ENCODE measurements at places on chromosomes 1 and 21.

DNA sequence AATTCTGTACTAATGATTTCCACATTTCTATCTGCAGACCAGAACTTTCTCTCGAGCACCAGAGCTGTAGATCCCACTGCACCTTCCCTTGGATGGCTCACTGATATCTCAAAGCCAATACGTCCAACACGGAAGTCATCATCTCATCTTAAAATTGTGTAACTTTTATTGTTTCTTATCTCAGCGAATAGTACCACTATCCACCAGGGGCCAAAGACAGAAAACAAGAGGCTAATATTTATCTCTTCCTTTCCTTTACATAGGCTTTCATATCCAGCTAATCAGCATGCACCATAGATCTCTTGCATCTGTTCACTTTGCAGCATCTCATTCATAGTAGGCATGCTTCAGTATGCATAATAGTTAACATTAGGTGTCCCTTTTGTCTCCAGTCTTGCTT is 303.6 kb downstream of the PTPRC start:
- no peak for DNase-seq

DNA sequence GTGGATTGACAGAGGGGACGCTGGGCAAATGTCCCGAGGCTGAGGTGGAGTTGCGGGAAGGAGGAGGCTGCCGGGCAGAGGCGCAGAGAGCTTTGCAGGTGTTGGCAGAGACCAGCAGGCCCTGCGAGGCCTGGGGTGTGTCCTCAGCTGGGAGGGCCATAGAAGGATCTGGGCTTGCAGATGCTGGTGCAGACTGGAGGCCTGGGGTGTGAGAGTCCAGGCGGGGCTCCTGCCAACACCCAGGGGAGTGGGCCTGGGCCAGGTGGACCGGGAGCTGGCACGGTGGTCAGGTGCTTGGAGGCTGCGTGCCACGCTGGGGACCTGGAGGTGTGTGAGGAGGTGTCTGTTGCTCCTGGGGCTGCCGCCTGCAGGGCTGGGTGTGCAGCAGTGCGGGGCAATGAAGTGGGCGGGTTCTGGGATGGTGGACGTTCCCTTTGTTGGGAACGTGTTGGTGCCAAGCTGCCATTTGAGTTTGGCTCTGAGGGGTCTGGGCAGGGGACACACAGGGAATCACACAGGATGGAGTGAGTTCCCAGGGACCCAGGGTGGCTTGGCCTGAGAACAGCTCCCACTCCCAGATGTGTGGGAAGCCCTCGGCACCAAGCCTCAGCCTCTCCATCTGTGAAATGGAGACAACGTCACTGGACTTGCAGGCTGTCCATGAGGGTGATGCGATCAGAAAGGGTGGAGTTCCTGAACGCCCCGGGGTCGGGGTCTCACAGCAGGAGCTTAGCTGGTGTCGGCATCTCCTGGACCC is 39.9 kb upstream of the POFUT2 start:
- no peak for DNase-seq

GRCh38 chr21:40335704-40336103 is 468.5 kb downstream of the PCP4 start:
- DNase-seq: no peak

- DNase-seq: peak; percentile 45
Measured at GRCh38 chr1:213244664-213245091, 193.6 kb downstream of the RPS6KC1 start.

DNA sequence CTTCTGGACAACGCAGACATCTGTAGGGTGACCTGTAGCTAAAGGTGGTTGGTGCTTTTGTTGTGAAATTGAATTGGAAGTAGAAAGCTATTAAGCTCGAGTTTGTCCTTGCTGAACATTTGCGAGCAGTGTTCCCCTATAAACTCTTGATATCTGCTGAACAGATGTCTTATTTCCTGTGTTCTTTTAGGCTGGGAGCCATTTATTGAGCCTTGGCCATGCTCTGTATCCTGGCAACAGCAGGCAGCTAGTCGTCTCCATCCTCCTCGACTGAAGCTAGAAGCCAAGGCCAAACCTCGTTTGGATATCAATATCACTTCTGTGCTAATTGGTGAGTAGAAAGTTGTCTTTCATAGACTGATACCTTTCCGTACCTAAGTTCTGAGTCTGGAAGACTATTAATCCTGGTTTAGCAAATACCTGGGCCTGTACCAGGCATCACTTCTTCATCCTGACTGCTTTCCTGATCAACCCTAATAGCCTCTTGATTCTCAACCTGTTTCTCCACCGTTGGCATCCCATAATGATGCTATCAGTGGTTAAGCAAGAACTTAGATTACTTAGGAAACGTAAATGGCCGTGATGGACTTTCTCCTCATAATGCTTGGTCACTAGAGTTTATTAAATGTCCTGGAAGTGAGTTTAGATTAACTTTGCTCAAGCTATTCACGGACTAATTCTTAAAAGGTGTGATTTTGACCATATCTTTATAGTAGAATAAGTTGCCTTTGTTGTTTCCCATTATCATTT is 103.4 kb downstream of the VPS13D start:
- no peak for DNase-seq

DNA sequence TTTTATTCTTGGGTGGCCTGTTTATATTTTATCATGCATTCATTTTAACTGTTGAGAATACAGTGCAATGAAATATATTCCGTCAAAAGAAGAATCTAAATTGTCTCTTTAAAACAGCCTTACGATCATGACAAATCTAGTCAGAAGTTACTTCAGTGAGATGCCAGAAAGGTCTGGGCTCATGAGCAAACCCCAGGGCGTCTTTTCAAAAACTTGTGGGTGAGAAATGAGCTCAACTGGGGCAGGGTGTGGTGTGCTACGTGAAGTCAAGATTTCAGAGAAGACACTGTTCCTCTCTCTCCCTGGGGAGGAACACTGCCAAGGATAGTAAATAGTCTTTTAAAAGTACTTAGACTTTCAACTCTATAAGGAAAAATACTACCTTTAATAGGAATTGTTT is 13.4 kb upstream of the UAP1 start:
- DNase-seq: no peak

DNA sequence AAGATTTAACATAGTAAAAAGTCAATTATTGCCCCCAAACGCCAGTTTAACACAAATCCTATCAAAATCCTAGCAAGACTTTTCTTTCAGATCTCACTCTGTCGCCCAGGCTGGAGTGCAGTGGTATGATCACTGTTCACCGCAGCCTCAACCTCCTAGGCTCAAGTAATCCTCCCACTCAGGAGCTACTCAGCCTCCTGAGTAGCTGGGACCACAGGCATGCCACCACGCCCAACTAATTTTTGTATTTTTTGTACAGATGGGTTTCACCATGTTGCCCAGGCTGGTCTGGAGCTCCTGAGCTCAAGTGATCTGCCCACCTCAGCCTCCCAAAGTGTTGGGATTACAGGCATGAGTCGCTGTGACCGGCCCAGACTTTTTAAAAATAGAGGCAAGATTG is 4.8 kb downstream of the SNIP1 start:
- DNase-seq: no peak

DNA sequence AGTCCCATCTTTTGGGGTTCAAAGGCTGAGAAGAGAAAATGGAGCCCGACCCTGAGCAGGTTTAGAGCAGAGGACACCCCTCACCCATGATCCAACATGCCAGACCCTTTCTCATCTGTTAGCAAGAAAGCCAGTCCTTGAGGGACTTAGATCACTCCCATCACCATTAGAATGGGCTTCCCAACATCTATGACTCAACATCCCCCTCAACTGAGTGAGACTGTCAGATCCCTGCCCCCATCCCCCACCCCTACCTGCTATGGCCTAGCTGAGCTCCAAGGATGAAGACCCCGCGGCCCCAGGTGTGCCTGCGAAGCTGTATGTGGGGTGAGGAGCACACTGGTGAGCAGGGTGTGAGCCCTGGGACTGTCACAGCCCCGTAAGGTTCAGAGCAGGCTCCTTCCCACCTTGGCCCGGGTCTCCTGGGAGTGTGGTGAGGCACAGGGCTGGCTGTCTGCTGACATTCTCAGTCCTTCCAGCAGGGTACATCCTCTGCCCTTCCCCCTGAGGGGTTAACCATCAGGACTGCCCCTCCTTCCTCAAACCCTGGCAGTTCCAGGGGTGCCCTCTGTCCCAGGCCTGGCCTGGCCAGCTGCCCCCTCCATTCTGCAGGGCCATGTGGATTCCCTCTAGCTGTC is 21.4 kb upstream of the BLACAT1 start:
- DNase-seq: no peak

DNA sequence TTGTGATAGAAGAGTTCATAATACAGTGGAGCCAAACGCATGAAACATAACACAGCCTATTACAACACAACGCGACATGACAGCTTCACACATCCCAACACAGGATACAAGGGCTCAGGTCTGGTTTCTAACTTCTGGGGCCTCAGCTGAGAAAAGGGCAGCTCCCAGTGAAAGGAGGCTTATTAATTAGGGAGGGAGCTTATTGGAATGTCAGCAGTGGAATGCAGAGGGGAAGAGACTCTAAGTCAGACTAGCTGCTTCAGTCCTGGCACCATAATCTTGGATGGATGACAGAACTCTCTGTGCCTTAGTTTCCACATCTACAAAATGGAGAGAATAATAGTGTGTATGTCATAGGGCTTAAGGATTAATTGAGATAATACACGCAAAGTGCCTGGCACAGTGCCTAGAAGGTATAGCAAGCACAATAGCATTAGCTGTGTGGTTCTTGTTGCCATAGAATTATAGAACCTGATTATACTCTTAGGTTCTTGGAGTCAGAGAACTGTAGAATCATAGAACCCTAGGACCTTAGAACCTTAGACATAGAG is 22.7 kb upstream of the SLC2A1 start:
- DNase-seq: no peak

DNA sequence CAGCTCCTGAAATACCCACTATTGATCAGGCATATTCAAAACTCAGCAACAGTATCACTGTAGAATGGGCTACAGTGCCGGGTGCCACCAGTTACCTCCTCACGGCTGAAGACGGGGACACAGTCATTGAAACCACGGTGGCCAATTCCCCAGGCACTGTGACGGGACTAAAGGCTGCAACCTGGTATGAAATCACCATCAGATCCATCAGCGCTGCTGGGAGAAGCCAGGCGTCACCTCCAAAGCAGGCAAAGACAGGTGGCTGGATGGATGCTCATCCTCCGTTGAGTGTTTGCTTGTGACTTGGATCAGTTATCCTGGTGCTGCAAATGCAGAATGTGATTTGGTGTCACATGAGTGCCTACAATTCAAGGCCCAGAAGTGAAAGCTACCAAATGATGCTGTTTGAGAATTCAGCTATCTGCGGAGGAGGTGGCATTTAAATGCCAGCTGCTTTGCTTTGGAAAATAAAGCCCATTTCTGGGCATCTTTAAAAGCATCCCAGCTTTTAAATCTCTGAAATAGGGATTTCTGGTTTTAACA is 5.1 kb downstream of the FNDC7 start:
- no peak for DNase-seq

DNA sequence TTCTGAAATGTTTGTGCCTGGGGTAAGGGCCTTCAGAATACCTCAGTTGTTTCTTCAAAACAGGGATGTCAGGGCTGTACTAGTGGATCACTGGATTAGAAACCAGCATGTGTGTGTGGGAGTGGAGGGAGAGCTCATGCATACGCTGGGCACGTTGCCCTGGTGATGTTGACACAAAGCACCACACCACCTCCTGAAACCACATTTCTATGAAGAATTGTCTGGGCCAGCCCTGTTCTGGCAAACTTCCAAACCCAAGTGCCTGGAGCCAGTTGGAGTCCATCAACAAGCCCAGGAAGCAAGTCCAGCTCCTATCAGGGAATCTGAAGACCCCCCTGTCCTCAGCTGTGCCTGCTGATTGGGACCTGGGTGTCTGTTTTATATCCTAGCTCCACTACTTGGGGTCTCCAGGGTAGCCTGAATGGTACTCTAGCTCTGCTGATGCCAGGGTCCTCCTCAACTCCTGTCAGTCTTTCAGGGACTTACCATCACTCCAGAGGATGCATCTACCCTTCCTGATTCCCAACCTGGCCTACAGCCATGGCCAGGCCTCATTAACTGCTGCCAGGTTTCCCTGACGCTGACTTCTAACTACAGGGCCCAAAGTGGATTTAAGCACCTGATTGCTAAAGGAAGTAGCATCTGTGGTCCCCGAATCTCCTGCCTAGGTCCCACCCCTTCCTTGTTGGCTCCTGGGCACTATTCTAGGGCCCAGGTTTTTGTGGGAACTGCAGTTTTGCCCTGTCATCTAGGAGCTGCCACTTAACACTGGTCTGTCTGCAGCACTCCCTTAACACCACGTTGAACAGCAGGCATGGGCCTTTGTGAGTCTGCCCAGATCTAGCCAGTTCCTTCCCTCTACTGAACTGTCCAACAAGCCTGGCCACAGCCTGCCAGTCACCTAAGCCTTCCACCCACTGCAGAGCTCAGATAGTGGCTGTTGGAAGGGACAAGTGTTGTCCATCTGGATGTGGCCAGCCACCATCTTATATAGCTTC is 45.5 kb downstream of the LPAR3 start:
- peak; percentile 7 for DNase-seq

- DNase-seq: peak; percentile 34
Measured at GRCh38 chr1:235831148-235831547, 35.6 kb downstream of the LYST start.

GRCh38 chr1:161282991-161283390 is 24.4 kb downstream of the PCP4L1 start:
- no peak for DNase-seq

DNA sequence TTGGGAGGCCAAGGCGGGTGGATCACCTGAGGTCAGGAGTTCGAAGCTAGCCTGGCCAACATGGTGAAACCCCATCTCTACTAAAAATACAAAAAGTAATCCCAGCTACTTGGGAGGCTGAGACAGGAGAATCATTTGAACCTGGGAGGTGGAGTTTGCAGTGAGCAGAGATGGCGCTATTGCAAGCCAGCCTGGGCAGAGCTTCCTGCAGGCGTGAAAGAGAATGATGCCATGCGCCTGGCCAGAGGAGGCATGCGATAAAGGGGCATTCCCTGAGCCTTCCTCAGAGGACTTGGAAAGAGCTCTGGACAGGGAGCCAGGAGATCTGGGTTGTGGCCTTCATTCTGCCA is 3.2 kb downstream of the E2F2 start:
- no peak for DNase-seq

DNA sequence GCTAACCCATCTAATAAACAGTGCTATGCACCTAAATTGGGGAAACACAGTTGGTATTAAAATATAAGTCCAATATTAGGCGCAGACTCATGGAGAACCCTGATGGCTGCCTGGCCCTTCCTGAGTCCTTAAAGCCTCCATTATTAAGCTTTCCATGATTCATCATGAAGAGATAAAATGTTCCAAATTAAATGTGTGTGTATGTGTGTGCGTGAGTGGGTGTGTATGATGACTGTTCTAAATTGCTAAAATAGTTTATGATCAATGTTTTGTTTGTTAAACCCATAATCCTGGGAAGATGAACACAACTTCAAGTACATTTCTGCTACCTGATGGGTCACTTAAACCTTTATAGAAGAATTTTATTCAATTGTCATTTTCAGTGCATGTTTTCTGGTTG is 6.3 kb upstream of the RBBP5 start:
- DNase-seq: no peak

GRCh38 chr1:154352581-154353459 is 27.5 kb downstream of the ATP8B2 start:
- DNase-seq: peak; percentile 30

- DNase-seq: no peak
Measured at GRCh38 chr21:31714741-31715365, 17.1 kb downstream of the SCAF4 start.

Data from stimulated activated CD4-positive, alpha-beta T cell treated with anti-CD3 and anti-CD28 coated beads, Interleukin-2, amount 100 ng/mL, for 48 hours (primary cell).